ENCODE measurements at places on chromosomes 3 and 15.

DNA sequence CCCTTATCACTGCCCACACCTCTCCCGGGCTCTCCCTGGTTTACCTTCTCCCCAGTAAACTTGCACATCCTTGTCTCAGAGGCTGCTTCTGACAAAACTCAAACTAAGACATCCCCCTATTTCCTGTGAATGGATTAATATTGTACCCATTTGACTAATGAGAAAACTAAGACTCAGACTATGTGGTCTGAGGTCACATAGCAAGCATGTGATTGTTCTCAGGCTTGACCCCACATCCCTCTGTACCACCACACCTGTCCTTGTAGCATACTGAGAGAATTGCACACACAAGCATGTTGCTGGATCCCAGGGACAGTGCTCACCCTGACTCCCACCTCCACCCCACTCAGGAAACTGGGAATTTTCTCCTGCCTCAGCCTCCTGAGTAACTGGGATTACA, 90.7 kb upstream of the HES1 start:
- DNase-seq = no peak

GRCh38 chr3:159764490-159765029, 224.1 kb upstream of the IL12A start:
- no peak for DNase-seq

GRCh38 chr15:29207758-29208108, 61.9 kb downstream of the NSMCE3 start:
- no peak for DNase-seq

DNA sequence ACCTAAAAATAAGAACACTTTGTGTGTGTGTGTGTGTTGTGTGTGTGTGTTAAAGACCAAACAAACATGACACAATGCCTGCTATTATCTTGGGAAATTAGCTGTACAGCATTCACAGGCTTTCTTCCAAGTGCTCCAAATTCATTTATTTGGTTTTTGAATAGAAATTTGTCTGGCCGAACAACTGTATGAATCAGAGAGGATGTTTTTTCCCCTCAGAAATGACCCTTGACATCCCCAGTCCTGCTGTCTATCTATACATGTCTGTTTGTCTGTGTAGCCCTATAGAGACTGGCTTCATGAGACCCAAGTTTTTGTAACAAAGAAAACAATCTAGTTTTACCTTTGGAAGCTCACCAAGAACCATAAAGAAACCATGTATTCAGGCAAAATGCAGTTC, 549.8 kb downstream of the NSUN3 start:
- no peak for DNase-seq

- DNase-seq = no peak
Observed at GRCh38 chr15:69320977-69321554, 22.4 kb downstream of the PAQR5 start.

DNA sequence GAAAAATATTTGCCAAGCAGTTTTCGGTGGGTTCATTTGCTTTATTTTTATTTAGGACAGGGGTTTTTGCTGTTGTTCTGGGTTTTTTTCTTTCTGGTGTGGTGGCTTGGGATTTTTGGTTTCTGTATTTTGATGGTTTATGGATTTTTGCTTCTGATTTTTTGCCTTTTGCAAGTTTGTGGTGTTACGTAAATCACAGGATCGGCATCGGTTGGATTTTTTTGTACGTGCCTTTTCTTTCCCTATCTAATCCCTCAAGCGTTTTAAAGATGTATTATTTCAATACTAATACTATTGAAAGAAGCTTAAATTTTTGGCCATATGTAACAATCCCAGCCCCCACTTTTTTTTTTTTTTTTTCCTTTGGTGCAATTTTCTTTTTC, 782 bp upstream of the BCL6 start:
- no peak for DNase-seq

- no peak for DNase-seq
Observed at GRCh38 chr3:58358092-58358491, 25.4 kb downstream of the PXK start.

DNA sequence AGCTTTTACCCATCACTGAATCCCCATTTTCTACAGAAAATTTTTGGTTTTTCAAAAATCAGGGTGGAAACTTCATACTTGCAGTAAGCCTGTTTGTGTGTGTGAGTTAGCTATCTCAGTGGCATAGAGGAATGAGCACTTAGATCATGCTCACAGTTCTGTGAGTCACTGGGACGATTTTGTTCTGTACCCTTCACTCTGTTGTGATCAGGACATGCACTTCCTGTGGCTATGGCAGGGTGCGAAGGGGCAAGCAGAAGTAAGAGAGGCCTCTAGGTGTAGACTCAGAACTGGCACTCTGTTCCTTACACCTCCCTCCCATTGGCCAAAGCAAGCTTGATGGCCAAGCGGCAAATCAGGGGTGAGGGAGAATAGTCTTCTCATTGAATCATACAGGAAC, 11.6 kb downstream of the NIPA2 start:
- DNase-seq = no peak

DNA sequence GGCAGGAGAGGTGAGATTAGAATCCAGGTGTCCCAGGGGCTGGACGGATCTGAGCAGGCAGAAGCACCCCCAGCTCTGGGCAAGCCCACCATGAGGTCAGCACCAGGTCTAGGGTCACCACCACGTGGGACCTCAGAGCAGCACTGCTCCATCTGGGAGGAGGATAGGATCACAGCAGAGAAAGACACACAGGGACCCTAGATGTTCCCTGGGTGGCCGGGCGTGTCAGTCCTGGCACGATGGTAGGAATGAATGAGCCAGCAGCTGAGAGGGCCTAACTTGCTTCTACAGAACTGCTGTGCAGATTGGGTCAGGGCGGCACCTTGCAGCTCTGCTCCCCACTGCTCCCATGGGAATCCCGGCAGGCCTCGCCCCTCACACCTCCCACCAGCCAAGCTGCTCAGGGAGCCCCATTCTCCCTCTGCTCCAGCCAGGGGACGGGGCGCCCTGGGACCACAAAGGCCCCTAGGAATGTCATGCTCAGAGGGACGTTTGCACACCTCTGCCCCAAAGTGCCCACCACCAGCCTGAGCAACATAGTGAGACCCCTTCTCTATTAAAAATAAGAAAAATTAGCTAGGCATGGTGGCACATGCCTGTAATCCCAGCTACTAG, 66.3 kb downstream of the ZNF445 start:
- no peak for DNase-seq

GRCh38 chr15:37045859-37046740, 54.2 kb downstream of the MEIS2 start:
- DNase-seq = no peak

DNA sequence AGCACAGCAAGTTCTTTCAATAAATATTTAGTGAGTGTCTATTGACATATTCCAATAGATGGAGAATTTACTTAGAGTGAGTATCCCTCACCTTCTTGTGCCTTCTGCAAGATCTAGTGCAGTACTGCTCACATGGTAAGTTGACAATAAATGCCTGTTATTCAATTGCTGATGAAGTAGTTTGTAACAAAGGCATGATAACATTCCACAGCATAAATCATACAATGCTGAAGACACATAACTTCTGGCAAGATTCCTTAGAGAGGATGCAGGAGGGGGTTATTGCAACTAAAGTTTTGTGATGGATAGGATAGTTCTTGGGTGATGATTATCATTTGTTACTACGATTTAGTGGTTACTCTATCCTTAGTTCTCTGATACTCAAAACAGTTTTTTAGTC, 112.2 kb upstream of the RBMS3 start:
- no peak for DNase-seq

- no peak for DNase-seq
Observed at GRCh38 chr3:125326957-125327356, 48.2 kb downstream of the ZNF148 start.

GRCh38 chr15:70768257-70768883, 5.0 kb upstream of the UACA start:
- no peak for DNase-seq

- DNase-seq = no peak
Observed at GRCh38 chr15:72011302-72011942, 106.5 kb downstream of the MYO9A start.

DNA sequence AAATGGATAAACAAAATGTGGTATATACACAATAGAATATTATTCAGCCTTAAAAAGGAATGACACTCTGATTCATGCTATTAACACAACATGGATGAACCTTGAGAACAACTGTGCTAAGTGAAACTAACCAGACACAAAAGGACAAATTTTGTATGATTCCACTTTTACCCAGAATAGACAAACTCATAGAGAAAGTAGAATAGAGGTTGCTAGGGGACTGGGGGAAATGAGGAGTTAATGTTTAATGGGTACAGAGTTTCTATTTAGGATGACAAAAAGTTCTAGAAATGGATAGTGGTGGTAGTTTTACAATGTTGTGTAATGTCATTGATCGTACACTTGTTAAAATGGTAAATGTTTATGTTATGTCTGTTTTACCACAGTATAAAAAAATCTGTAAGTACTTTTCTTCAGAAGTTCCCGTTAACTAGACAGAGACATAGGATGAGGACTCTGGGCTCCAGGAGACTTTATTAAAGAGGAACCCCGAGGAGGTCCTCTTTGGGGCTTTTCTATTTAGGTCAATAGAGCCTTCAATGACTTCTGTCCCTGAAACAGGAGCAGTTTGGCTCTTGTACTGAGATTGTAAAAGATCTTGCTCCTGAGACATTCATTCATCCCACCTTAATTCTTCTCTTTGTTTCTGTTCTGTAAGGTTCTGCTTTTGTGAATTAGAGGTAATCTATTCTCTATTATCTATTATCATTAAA, 24.5 kb downstream of the ABHD6 start:
- no peak for DNase-seq

GRCh38 chr3:51715231-51715976, 8.5 kb downstream of the GRM2 start:
- DNase-seq = no peak

DNA sequence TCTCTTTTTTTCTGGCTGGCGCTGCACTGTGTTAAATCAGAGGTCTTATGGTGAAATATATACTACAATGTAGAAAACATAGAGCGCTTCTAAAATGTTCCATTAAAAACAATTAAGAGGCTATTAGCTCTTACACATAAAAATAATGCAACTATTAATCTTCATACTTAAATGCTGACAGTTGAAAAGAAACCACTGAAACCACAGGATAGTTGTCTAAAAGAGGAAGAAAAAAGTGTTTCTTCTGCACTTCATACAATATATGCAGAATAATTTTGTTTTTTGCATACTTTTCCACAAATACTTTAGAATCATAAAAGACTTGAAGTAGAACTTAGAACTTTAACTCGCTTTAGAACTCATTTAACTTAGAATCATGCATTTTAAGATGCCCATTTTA, 170.5 kb downstream of the PYDC2 start:
- no peak for DNase-seq

- DNase-seq = no peak
Observed at GRCh38 chr3:45667569-45667934, 21.6 kb upstream of the SACM1L start.

GRCh38 chr3:71987828-71988227, 202.9 kb upstream of the PROK2 start:
- no peak for DNase-seq

GRCh38 chr15:69669446-69669845, 216.8 kb downstream of the RPLP1 start:
- DNase-seq = no peak

- no peak for DNase-seq
Observed at GRCh38 chr3:37457378-37458065, 283.1 kb upstream of the LRRFIP2 start.

- no peak for DNase-seq
Observed at GRCh38 chr15:51121118-51121517, 26.4 kb upstream of the TNFAIP8L3 start.

GRCh38 chr3:119586733-119587172, 7.5 kb downstream of the ADPRH start:
- DNase-seq = no peak

- no peak for DNase-seq
Observed at GRCh38 chr3:94001191-94001590, 21.2 kb downstream of the ARL13B start.

DNA sequence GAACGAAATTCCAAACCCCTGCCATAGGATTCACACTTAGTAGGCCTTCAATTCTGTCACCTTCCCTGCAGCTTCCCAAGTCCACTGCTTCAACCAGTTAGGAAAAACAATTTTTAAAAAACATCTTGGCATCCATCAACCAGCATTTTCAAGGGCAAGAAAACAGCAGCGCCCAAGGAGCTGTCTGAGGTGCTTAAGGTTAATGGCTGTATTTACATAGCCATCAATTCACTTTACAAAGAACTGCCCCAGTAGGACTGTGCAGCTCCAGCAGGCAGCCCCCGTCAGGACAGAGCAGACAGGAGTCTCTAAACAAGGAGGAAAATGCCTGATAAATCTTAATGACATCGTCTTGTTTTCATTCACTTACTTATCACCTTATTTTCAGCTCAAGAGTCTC, 13.3 kb downstream of the TAFA4 start:
- no peak for DNase-seq

DNA sequence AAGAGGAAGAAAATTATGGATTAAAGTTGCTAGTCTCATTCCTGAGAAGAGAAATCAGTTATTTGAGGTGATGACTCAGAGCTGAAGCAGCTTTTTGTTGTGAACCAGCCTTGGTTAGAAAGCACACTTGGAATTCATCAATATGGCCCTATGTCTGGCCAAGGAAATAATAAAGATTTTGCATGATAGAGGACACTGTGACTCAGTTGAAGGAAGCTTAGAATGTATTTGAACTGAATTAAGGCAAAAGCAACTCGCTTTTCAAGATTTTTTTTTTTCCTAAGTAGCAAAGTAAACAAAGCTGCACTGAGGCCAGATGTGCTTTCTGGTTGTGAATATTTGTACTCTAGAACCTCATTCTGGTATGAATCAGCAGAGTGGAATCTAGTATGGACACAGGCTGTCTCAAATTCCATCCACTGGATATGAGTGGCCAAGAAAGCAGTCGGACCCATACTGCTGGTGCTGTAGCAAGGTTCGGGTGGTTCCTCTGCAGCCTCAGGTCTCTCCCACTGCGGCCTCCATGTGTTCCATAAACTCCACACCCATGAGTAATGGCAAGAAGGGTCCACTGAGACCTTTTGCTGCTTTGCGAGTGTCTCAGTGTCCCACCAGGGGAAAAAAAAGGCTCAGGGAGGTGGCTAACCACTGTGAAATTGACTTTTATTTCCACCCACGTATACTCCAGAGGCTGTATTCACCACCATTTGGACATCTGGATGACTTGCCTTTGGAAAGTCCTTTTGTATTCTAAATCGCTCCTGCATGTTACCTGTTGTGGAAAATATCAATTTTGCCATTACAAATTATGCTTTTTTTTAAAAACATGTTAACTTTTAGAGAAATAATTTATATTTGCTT, 53.1 kb downstream of the TGFBR2 start:
- DNase-seq = no peak

DNA sequence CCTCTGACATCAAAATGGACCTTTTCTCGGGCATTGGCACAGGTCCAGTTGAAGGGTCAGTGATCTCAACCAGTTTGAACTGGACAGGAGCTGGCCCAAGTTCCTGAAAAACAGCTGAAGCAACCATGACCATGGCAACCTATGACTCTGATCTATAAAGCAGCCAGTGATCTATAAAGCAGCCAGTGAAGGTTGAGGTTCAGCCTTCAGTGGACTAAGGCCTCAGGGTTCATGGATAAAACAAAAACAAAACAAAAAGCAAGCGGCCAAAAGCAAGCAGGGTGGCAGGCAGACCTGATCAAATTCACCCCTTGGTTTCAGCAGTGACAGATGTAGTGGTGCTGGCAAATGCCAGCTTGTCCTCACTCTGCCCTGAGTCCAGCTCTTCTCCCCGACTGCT, 10.0 kb upstream of the CHRNB4 start:
- DNase-seq = no peak

GRCh38 chr15:70505936-70506912, 257.1 kb downstream of the UACA start:
- no peak for DNase-seq

All from stimulated activated CD8-positive, alpha-beta memory T cell treated with anti-CD3 and anti-CD28 coated beads, Interleukin-4, amount 100 ng/mL, for 4 hours (primary cell).